ENCODE measurements at places on chromosomes 5 and 9.
A peak's percentile ranks its signal among the peaks of the same experiment; 100 is the strongest.

DNA sequence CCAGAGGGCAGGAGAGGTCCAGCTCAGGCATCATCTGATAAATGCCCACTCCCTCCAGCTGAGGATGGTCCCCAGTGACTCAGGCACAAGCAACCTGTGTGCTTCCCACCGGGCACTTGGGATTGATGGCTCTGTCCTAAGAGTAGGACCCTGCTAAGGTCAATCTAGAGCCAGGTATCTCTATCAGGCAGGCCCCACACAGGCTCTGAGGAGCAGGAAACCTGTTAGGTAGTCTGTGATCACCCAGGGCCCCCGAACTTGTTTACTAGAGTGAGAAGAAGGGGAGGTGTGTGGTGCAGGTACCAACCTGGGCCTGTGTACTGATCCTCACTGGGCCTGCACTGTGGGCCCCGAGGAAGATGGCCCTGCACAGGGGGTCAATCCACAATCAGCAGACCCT is 119.6 kb upstream of the FSTL4 start:
- no peak for DNase-seq

DNA sequence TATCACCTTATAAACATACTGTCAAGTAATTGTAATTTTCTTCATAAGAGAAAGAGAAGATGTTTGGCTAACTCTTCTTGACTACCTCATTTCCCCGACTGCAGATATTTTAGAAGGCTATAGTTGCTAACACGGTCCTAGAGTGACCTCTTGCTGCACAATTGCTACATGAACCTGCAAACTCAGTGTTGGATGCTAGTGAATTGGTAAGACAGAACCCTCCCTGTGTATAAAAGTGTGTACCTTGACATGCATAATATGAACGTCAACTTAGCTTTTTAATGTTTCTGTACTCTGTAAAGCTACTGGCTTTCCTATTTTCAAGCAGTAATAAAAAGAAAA is 46.7 kb upstream of the CER1 start:
- peak; percentile 2 for DNase-seq

DNA sequence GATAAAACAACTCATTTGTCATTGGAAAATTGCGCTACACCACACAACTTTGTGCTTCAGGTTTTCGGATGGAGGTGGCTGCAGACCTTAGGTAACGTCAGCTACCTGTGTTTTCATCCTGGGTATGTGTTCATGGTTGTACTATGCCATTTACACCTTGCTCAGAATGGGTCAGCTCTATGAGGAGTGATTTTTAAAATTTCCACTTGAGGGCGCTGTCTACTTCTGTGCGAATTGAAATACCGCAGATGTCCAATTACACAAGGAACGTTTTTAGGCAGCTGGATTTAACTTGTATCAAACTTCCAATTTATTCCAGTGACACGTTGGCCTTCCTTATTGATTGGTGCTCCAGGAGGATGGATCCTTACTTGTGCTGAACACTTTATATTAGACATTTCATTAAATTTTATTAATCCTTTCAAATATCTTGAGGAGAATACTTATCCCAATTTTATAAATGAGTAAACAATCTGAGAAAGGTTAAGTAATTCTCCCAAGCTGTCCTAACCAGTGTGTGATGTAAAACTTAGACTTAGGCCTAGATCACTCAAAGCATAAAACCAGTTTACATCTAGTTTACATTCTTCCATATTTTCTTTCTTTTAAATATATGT is 23.4 kb downstream of the DMRTA1 start:
- DNase-seq, result no peak

GRCh38 chr9:126093771-126094170 is 232.9 kb upstream of the MVB12B start:
- no peak for DNase-seq

- DNase-seq, result no peak
These were observed 4.2 kb upstream of the RNF180 start for GRCh38 chr5:64161420-64161819.

GRCh38 chr5:19577882-19578281 is 410.1 kb downstream of the CDH18 start:
- no peak for DNase-seq

- DNase-seq, result no peak
These were observed 1.6 kb upstream of the GZMK start for GRCh38 chr5:55022450-55022849.

DNA sequence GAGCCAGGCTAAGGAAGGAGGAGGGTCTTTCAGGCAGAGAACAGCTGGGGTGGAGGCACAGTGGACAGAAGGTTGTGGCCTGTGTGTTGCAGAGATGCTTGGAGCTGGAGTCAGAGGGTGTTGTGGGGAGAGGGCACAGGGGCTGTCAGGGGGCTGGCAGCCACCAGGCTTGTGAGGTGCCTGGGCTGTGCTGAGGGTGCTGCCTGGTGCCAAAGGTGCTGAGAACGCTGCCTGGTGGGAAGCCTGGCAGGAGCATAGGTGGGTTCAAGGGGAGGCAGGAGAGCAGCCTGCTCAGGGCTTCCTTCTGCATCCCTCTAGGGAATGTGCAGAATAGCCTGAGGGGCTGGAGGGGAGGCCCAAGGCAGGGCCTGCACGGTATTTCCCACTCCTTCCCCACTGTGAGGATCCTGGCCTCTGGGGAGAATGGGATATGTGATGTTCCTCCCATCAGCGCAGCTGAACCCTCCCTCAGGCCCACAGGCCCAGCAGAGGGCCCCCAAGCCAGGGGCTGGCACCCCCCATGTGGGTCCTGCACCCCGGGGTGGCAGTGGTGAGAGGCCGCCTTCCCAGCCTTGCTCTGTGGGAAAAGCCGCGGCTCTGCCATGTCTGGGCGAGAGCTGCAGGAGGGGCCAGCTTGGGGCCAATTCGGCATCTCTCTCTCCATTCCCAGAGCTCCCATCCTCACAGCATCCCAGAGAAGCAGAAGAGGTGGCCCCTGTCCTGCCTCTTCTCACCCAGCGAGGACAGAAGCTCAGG is 76.3 kb downstream of the CACNA1B start:
- no peak for DNase-seq

GRCh38 chr5:57094753-57095683 is 78.8 kb upstream of the GPBP1 start:
- no peak for DNase-seq

- DNase-seq, result no peak
These were observed 156.1 kb upstream of the DAB2 start for GRCh38 chr5:39580702-39581453.

DNA sequence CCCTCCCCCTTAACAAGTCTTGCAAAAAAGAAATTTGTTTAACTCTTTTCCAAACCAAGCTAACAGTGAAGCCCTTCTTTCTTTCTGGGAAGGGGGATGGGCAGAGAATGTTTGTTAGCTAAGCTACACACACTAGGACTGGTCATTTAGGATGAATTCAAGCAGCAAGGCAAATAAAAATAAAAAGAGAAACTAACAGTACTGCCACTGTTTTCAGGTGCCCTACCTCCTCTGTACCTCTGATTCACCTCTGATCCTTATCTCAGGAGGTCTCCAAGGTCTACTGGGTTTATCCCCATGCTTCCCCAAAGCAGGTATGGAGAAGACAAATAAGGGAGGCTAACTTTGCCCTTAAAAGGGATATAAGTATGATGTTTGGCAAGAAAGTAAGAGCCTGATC is 52.9 kb downstream of the ELL2 start:
- no peak for DNase-seq

GRCh38 chr9:136734837-136735496 is 7.8 kb downstream of the LCN10 start:
- DNase-seq, result no peak
